ENCODE measurements at places on chromosomes 12 and 14. TPM values are rescaled to one million over a fixed set of nuclear protein-coding genes. Genes with fewer than 3 reads are reported as not detected.

DNA sequence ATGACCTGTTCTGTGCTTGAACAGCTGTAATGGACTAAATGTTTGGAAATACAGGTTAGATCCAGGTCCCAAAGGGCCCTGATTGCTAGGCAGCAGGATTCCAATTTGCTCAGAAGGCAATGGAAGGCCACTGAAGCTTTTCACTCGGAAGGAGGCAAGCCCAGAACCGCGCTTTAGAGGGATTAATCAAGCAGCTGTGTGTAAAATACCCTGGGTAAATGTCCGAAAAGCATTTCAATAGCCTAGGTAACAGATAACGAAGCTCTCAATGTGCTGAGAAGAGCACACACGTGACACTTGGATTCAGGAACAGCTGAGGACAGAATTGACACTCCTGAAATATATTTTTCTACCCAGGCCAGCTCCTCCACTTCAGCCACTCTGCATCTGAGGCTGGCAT is 436.1 kb downstream of the TMEM132D start:
- DNase-seq, result peak; percentile 2

DNA sequence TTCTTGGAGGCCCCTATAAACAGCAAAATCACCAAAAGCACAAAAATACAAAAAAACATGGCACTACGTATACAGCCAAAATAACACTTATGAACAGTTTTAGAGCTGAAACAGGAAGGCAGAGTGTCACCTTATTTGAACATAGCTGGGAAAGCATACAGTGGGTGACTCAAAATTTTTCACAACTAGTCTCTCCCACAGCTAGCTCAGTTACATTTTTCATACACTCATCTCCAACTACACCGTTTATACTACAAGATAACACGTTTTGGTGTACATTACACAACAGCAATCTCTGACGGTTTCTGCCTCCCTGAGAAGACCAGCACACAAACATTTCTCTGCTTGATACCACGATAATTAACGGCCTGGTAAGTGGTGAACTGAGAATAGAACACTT is 2.9 kb downstream of the RAD52 start:
- DNase-seq, result no peak

DNA sequence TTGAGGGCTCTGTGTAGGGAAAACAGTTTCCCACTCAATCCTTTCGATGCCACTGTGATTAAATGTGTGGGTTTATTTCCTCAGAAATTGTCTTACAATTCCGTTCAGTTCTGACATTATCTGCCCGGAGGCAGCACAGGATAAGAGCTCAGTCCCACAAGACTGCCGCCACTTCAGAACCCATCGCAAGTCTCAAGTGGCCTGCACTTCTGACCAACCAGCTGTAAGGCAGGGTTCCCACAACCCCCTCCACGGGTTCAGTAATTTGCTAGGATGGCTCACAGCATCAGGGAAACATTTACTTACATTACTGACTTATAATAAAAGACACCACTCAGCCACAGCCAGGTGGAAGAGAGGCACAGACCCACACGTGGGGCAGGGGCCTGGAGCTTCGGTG is 17.2 kb downstream of the BDKRB2 start:
- no peak for DNase-seq

DNA sequence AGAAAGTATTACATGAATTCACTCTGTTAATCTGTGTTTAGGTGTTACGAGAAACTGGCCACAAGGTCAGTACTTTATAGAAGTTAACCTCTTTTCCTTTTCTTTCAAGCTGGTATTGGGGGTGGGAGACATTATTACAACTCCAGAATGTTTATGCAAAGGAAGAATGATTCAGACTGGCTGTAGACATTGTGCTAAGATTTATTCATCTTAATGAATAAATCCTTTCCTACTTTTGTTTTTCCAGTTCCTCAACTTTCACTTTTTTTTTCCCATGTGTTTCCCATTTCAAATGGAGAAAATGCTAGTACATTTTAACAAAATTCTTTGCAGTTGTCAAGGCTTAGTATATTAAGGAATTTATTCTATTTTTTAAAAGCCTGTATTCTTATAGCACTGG is 1.3 kb downstream of the OTOGL start:
- DNase-seq, result no peak

DNA sequence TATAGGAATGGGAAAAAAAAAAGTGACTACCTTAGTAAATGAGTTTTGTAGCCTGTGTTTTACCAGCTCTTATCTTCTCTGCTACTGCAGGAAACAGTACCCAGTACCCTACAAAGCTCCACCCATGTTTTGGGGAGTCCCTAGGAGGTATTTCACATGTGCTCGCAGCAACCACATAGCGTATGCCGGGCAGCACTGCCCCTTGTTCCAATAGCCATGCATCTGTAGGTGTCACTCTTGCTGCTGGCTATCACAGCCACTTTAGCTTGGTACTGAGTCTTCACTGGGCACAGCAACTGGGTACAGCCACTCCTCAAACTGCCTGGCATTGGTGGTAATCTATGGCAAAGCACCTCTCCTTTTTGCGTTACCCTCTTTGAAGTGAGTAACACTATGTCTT is 2.0 kb upstream of the MDM1 start:
- DNase-seq, result peak; percentile 20

DNA sequence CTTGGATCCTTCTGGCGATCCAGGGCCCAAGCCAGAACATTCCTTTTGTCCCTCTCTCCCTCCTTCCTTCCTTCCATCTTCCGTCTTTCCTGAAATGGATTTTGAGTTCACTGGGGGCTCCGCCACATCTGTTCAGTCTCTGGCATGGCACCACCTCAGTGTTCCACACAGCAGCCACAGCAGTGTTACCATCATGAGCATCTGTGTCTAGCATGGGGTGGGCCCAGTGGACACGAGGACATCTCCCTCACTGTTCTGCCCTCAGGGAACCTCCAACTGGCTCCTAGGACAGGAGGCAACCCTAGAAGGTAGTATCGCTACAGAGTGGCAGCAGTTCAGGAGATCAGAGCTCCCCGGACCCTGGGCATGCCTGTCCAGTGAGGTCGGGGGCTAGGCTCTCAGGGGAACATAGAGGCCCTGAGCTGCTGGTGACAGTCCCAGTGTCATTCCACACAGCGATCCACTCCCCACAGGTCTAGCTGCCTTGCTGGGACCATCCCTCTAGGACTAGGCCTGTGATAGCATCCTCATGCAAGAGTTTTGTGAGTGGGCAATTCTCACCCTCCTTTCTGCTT is 59.0 kb downstream of the GALNT16 start:
- DNase-seq, result no peak

DNA sequence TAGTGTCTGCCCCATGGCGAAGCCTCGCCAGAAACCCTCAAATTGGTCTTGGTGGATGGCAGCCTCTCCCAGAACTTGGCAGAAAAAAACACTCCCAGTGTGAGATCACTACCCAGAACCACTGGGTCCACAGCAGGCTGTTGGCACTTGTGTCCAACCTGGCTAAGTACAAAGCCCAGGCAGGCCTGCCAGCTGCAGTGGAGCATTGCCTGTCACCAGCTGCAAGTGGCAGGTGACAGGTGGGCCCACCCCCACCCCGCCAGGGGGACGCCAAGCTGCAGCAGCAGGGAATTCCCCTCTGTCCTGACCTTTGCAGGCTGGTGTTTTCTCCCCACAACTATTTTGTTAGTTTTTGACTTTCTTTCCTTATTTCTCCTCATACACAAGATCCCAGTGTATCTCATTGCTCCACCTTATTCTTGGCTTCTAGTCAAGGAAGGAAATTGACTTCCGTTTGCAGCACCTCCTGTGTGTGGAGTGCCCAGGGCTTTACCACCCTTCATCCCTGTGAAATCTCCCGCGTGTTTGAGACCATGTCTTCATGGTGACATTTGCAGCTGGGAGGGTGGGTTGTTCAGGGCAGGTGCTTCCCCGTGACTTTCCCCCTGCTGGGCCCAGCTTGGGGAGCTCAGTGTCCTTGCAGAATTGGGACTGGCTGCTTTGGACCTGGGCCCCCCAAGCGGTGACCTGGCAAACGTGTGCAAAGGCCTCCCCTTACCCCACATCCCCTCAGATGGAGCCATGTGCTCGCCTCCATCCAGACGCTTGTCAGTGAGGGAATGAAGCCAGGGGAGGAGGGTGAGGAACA is 73.8 kb upstream of the RIN3 start:
- peak; percentile 17 for DNase-seq

DNA sequence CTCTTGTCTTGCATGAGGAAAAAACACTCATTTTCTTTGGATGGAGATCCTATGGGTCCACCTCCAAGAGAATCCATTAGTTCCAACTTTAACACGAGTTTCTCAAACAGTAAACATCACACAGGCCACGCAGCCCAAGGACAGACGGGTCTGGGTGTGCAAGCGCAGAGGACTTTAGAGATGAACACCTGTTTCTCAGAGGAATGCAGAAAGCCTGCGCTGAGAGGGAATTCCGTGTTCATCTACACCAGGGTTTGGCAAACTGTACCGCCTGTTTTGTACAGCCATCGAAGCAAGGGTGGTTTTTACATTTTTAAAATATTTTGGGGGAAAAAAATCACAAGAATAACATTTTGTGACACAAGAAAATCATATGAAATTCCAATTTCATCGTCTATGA is 79.4 kb downstream of the RBM19 start:
- DNase-seq, result peak; percentile 50

Gene PCK2
- total RNA-seq, result 14.9 TPM

Gene RNASE7
- not detected for total RNA-seq

Gene CPNE6
- not detected for total RNA-seq

GRCh38 chr12:114221957-114222630 is 183.8 kb downstream of the TBX5 start:
- DNase-seq, result no peak

Gene CDH24
- total RNA-seq, result 8.3 TPM

Gene LRRC10
- not detected for total RNA-seq

DNA sequence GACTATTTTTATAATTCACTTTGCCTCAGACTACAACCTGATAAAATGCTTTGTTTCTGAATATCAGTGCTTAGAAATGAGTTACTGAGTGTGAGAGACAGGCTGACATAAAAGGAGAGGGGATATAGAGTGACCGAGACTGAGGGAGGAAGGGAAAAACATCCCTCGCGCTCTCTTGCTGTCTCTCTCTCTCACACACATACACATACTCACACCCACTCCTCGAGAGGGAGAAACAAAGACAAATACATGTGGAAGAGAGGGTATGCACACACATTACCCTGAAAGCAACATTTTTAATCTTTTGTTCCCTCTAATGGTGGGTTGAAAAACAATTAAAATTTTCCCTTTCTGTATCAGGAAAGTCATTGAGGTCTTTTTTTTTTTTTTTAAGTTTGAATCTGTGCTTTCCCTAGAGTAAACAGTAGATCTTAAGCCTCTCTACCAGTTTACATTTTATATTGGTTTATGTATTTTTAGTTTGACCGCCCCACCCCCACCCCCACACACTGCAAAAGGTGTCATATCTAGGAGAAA is 45.3 kb downstream of the FRS2 start:
- DNase-seq, result no peak

All from SJCRH30 (cell line).